ENCODE measurements at places on chromosomes 3 and 15.

- DNase-seq = no peak
Observed at GRCh38 chr3:134153761-134154160, 96.9 kb downstream of the RYK start.

GRCh38 chr15:38207621-38208020, 45.0 kb upstream of the SPRED1 start:
- DNase-seq = no peak

- DNase-seq = no peak
Observed at GRCh38 chr15:89904519-89904918, 8.2 kb downstream of the ARPIN start.

DNA sequence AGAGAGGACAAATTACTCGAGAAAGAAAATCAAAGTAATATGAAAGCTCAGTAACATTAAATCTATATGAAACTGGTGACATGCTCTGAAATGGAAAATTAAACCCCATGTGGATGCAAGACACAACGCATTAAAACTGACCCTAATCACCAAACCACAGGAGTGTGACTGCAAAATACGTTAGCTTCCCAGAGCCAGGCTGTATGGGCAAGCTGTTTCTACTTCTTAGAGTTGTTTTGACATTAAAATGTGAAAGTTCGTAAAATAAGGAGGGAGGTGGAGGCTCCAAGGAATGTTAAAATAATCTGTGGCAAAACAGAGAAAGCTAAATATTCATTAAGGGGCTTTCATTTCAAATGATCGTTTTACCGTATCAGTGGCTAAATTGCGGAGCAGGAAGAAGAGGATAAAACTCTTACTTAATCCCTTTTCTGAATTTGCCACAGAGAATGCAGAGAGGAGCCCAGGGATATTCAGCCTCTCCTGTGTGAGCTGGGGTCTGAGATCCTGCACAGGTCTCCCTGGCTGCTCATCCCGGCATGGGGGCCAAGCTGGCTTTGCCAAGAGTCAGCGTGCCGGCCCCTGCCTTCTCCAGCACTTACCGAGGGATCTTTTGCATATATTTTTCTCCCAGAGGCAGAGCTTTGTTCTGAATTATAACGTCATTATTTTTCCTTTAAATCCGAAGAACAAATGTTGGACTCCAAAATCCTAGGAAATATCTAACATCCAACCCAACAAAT, 239.8 kb upstream of the THBS1 start:
- DNase-seq = no peak

- DNase-seq = no peak
Observed at GRCh38 chr15:57527382-57528091, 64.2 kb upstream of the MYZAP start.

DNA sequence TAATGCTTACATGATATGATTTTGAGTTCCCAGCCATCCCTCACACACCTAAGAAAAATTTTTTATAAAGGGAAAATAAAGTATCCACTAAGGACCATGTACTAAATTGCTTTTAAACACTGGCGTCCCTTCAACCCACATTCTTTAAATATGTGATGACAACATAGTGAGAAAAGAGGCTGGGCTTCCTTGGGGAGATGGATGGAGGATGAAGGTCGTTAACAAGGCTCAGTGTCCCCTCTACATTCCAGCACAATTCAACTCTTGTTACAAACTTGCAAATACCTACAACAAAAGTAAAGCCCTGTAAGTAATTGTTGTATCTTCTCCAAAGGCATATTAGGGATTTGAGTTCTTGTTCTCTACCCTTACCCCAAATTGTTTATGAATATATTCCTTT, 87.2 kb upstream of the SLC4A7 start:
- DNase-seq = no peak

GRCh38 chr15:67578020-67578600, 35.6 kb downstream of the MAP2K5 start:
- DNase-seq = no peak

DNA sequence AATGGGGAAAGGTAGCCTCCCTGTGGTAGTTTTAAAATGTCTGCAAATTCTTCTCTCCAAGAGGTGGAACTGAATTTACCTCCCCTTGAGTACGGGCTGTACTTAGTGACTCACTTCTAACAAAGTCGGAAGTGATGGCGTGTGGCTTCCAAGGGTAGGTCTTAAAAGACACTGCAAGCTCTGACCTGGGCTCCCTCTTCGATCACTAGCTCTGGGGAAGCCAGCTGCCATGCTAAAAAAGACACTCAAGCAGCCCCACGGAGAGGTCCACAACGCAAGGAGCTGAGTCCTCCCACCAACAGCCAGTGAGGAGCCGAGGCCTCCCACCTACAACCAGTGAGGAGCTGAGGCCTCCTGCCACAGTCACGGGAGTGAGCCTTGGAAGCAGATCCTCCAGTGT, 122.0 kb upstream of the HACD2 start:
- no peak for DNase-seq

DNA sequence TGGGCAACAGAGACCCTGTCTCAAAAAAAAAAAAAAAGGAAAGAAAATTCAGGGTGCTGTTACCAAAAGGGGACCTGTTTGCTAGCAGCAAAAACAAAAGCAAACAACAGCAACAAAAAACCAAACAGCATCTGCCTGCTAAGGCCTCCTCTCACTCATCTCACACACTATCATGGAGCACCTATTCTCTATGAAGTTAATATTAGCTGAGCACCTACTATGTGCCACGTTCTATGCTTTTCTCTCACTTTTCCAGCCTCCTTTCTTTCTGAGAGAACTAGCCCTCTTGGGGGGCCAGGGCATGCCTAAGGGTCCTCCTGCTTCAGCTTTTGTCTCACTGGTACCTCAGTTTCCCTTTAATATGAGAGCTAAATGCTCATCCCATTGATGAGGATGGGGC, 468 bp upstream of the GPR62 start:
- no peak for DNase-seq

DNA sequence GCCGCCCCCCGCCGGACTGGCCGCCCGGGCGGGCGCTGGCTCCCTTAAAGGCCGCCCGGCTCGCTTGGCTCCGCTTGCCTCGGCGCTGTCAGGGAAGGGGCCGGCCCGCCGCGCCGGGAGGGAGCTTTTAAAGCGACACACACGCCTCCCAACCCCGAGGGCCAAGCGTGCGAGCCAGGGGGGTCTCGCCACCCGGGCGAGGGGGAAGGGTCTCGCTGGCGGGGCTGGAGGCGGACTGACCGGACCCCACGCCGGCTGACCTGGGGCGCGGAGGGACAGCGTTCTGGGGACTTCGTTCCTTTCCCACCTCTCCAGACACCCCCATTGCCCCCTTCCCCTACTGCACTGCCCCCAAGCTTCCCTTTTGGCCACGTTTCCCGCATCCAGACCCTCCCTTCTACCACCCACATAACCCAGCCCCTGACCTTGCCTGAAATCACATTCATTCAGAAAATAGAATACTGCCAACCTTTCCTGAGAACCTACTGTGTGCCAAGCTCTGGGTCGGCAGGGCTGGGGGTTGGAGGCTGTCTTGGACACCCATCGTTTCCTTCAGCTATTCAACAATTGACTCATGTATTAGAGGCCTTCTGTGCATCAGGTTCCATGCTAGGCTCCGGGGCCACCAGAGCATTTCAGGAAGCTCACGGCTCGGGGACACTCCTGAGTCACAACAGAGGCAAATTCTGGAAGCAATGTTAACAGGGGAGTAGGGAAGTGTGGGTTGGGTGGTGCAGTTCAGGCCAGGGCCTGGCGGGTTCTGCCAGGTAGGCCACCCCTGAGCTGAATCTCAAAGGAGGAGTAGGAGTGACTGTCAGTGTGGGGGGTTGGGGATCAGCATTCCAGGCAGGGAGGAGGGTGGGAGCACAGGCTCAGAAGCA, at the start of gene INSYN1:
TSS of gene INSYN1 (minus strand) at position 102 of the 881 bp plus-strand sequence. CDS start 2,221 bp downstream, outside the sequence.
- DNase-seq = no peak

DNA sequence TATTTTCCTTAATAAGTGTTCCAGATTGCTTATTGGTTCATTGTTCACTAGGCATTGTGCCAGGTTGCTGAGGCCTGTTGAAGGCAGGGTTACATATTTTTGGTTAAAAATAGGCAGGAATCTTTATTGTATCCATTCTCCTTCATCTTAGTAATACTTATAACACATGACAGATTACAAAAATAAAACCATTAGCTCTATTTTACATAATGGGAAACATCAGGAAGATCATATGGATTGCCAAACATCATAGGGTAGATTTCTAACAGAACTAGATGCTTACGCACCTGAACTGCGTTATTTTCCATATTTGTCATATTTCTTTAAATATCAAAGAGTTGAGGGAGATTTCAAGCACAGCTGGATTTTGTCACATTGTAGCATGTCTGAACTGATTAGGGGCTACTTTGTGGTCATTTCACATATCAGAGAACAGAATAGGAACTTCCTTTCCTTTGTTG, 462.9 kb upstream of the SGO1 start:
- DNase-seq = no peak

DNA sequence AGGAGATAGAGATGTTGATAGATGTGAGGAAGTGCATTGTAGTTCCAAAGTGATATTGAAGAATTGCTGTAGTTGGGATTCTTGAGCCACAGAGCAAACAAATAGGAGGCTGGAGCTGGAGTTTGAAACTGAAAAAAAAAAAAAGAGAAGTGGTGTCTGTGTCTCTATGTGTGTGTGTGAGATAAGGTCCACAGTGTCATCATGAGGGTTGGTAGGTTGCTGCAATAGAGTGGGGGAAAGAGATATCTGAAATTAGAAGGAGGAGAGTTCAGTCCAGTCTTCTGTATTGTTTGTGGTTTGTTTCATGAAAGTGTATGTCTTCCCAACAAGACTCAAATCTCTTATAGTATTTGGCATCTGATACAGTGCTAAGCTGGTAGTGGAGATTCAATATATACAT, 37.3 kb upstream of the CACNA1D start:
- no peak for DNase-seq

DNA sequence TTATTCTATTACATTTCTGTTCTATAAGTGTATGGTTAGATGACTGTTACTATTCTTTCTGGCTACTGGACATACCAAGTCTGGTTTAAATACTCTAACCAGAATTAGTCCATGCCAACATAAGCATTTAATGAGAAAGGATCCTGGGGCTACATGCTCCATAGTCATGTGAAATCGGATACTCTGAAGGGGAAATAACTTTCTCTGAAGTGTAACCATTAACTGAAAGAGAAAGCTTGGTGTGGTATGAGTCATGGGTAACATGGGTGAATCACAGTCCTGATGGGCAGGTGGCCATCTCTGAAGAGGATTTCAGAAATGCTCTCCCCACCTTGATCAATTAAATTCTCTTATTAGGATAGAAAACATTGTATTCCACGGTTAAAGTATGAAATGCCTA, 69.4 kb downstream of the FHIT start:
- DNase-seq = no peak

GRCh38 chr15:58457466-58457965, 25.7 kb downstream of the LIPC start:
- DNase-seq = no peak

GRCh38 chr15:56640127-56640526, 93.2 kb downstream of the ZNF280D start:
- DNase-seq = no peak

- DNase-seq = no peak
Observed at GRCh38 chr15:61762676-61763075, 297.6 kb downstream of the VPS13C start.

DNA sequence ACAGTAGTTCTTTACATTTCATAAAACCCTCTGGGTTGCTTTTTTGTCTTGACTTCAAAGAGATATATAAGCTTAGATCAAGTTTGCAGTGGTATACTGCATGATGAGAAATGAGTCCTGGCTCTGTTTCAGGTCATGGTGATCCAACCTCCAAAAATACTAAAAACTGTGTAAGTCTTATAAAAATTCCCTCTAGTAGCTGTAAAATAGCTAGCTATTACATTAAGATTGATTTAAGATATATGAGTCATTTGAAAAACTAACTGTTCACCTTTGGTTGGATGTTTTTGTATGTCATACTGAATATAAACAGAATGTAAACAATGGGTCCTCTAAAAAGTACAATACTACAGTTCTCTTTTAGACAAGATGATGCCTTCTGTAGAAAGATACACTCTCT, 879.2 kb downstream of the ROBO1 start:
- no peak for DNase-seq

DNA sequence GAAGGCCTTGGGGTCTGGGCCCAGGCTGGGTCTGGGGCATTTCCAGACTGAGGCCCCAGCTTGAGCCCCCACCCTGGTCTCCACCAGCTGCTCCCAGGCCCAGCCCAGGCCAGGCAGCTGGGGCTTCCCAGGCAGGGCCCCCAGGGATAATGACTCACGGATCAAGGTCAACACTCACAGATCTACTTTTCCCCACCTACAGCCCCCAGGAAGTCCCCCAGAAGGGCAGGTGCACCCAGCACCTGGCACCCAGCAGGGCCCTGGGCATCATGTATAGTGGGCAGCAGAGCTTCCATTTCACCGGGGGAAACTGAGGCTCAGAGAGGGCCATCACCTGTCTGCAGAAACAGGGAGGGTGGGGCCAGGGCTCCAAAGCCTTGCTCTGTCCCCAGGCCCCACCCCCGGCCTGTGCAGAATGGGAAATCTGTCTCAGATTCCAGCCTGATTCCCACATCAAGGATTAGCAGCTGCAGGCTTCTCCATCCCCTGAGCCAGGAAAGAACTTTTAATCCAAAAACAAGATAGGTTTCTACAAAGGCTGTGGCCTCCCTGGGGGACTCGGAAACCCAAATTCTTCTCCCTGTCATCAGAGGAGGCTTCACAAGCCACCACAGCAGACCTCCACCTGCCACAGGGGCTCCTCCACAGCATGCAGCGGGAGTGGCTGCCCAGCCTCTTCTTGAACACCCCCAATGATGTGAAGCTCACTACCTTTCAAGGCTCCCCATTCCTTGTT, 49.8 kb downstream of the IQSEC1 start:
- no peak for DNase-seq

DNA sequence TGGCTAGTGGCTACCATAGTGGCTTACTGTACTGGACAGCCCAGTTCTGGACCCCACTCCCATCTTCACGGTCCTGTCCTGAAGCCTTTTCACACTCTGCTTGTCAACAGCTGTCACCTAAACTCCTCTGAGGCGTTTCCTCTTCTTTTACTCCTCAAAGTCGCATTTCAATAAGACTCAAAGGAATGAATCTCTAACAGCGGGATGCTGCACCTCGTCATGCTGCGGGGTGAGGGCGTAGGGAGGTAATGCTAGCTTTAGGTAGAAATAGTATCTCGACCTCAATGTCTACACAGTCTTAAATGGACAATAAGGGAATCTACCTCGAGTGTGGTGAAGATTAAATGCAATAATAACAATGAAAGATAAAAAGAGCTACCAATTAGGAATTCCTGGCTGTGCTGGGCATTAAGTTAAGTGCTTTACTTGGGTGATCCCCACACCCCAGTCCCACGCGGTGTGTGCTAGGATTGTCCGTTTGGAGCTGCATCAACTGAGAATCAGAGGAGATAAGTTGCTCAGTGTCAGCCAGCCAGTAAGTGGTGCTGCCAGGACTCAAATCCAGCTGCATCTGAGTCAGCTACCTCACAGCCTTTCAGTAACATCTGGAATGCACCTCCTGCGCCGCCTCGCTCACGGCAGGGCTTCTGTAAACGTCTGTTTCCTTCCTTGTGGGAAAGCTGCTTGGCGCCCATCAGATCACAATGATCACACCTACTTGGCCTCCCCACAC, 14.0 kb downstream of the PLA2G4D start:
- DNase-seq = no peak

Measured in cerebellar nuclear complex (tissue), 1 donor.